EH (cell line): ENCODE measurements at places on chromosomes 7 and 10.

- peak; percentile 30 for DNase-seq
These were observed 293.8 kb downstream of the RNLS start for GRCh38 chr10:88289342-88289741.

- no peak for DNase-seq
These were observed 44.4 kb downstream of the JAKMIP3 start for GRCh38 chr10:132110111-132110521.

GRCh38 chr7:151558575-151558974 lies 38.9 kb upstream of the RHEB start:
- peak; percentile 81 for DNase-seq

DNA sequence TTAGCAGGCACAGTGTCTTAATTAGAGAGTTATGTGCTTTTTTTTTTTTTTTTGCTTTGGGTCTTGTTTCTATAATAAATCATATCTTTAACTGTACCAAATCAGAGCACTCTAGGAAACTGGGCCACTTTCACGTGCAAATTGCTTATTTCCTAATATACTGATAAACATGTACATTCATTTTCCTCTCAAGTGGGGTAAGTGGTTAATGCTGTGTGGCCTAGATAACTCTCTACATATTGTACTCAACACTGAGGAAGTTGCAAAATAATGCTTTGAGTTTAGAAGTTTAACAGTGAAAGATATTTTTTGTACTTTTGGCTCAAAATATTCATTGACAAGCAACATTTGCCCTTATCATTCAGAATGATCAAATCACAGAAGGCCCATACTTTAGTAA lies 115.9 kb upstream of the IFRD1 start:
- no peak for DNase-seq

GRCh38 chr10:78165617-78166016 lies 132.0 kb downstream of the RPS24 start:
- DNase-seq = peak; percentile 30

DNA sequence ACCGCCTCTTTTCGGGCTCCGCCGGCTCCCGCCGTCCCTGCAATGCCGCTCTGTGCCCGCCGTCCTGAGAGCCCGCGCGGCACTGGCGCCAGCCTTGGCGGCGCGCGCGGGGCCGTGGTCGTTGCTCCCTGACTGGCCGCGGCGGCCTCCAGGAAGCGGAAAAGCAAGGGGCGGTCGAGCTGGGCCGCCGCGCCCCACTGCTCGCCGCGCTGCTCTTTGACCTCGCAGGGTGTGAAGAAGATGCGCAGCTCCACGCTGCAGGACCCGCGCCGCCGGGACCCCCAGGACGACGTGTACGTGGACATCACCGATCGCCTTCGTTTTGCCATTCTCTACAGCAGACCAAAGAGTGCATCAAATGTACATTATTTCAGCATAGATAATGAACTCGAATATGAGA lies at the start of gene CDC14C:
TSS of gene CDC14C (plus strand) at position 115 of the 400 bp plus-strand sequence. CDS start at position 241, 126 bp downstream.
- DNase-seq = no peak

- DNase-seq = no peak
These were observed 39.2 kb upstream of the MBL2 start for GRCh38 chr10:52811776-52812175.
